PC-9 (cell line): ENCODE measurements at places on chromosomes 2 and 18. TPM values are rescaled to one million over a fixed set of nuclear protein-coding genes. Genes with fewer than 3 reads are reported as not detected.

DNA sequence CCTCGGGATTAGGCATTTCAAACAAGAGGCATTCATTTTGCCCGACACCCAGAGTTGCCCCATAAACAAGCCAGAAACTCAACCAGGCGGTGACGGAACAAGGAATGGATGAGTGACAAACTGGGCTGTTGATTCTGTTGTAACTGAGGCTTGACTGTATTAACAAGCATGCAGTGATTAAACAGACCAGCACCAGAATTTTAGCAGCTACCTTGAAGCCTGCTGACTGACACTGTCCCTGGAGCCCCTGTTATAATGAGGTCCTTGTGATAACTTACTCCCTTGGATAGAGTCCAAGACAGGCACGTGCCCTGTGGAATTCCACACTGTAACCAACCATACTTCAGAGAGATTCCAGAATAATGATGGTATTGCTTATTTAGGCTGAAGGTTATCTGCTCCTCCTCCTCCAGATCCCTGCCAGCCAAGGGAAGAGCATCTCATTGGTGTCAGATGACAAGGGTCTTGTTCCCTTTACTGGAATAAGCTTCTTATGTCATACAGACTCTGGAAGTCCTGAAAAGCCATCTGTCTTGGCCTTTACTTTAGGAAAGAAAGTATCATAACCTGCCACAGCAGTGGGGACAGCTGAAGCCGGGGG, 97.1 kb upstream of the RMDN2 start:
- H3K4me1 ChIP-seq, result peaks cover 24% of the 10 kb centered on the region
- H3K4me3 ChIP-seq, result no peak overlapping the region
- H3K27ac ChIP-seq, result no peak overlapping the region
- H3K36me3 ChIP-seq, result no peaks in the 10 kb centered on the region

GRCh38 chr2:60516383-60516811, 37.1 kb downstream of the BCL11A start:
- peaks cover 60% of the 10 kb centered on the region for H3K27me3 ChIP-seq
- no peaks in the 10 kb centered on the region for H3K4me1 ChIP-seq

DNA sequence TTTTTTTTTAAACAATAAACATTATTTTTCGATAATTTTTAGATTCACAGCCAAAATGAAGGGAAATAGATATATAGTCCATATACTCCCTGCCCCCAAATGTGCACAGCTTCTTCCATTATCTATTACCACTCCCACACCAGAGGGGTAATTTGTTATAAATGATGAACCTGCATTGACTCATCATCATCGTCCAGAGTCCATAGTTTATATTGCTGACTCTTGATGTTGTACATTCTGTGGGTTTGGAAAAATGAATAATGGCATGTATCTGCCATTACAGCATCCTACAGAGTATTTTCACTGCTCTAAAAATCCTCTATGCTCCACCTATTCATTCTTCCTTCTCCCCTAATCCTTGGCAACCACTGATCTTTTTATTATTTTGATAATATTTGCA, 121.5 kb downstream of the LTBP1 start:
- DNase-seq, result no peak
- H3K27ac ChIP-seq, result no peak overlapping the region
- no peaks in the 10 kb centered on the region for H3K36me3 ChIP-seq
- H3K4me1 ChIP-seq, result peaks cover 51% of the 10 kb centered on the region

INHA gene
- total RNA-seq, result 5.2 and 9.1 TPM in 2 replicates

DNA sequence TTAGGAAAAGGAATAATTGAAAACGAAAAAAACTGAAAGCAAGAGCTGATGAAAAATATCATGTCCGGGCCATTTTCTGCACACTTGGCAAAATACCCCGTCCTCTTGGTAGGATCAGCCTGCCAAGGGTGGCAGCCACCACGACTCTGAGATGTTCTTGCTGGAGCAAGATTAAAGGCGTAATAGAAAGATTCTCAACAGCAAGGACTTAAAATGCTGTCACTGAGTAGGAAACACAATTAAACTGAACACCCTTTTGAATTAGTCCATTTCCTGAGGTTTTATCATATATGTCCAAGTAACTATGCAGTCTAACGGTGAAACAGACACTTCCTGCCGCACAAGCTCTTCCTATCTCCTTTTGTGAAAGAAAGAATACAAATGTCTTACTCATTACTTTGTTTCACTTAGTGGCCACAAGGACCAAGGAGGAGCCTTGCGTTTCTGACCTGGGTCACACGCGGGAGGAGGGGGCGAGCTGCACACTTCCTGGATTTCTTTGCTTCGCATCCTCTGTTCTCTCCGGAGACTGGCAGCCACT, 222.7 kb downstream of the PIEZO2 start:
- no peak overlapping the region for H3K27ac ChIP-seq
- H3K27me3 ChIP-seq, result peaks cover 59% of the 10 kb centered on the region
- no peaks in the 10 kb centered on the region for H3K4me1 ChIP-seq
- no peak for DNase-seq
- no peak overlapping the region for H3K4me3 ChIP-seq

DNA sequence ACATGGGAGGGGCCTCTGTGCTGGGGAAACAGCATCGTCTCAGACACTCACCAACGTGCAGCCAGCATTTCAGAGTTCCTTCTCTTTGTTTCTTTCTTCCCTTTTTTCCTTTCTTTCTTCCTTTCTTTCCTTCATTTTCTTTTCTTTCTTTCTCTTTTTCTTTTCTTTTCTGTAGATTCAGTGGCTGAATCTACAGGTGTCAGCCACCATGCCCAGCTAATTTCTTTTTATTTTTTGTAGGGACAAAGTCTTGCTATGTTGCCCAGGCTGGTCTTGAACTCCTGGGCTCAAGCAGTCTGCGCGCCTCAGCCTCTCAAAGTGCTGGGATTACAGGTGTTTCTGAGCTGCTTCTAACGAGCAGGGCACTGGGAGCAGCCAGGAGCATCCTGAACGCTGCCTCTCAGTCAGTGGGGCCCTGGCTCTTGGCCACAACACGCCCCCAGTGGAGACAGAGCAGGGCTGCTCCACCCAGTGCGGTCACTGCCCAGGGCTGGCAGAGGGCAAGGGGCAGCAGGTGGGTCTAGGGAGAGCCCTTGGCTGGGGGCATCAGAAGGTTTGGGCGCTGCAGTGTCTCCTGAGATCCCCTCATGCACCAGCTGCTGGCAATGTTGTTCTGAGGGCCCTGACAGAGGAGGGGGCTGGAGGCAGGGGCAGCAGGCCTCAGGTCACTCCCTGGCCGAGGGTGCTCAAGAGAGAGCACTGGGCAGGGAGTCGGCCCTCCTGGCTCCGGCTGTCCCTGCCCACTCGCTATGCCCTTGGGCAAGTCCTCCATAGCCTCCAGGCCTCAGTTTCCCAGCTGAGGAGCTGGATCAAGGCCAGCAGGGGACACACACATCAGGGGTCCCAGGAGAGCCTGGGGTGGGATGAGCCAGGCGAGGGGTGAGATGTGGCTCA, 4.7 kb upstream of the KLHL30 start:
- peaks cover 22% of the 10 kb centered on the region for H3K4me1 ChIP-seq
- DNase-seq, result no peak
- no peaks in the 10 kb centered on the region for H3K36me3 ChIP-seq

GPR155 gene
- 0.18 and 0.79 TPM in 2 replicates for total RNA-seq

- no peaks in the 10 kb centered on the region for H3K27me3 ChIP-seq
- H3K4me3 ChIP-seq, result no peak overlapping the region
- peaks cover 13% of the 10 kb centered on the region for H3K36me3 ChIP-seq
- no peak overlapping the region for H3K27ac ChIP-seq
These were observed 43.6 kb downstream of the PPM1B start for GRCh38 chr2:44212302-44212701.

HK2 gene
- total RNA-seq, result 7.8 and 13.5 TPM in 2 replicates

GRCh38 chr2:136703214-136703613, 62.1 kb upstream of the THSD7B start:
- H3K4me1 ChIP-seq, result no peaks in the 10 kb centered on the region
- no peaks in the 10 kb centered on the region for H3K36me3 ChIP-seq
- H3K27ac ChIP-seq, result no peak overlapping the region

DNA sequence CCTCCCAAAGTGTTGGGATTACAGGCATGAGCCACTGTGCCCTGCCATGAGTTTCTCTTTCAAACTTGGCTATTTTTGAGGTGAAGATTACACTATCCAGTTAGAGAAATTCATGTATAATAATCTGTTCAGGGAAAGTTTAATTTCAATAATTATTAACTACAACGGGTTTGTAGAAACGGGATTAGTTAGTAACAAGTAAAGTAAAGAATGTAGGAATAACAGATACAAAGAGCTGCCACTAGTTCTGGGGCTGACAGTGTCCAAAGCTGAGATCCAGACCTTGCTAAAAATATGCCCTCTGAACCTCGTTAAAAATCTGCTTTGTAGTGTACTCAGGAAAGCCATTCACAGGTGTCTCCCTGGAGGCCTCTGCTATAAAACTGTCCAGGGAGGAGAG, 16.9 kb downstream of the SFTPB start:
- H3K27ac ChIP-seq, result no peak overlapping the region
- H3K4me1 ChIP-seq, result peaks cover 27% of the 10 kb centered on the region
- H3K4me3 ChIP-seq, result no peak overlapping the region
- no peaks in the 10 kb centered on the region for H3K27me3 ChIP-seq
- DNase-seq, result no peak

ANKRD53 gene
- total RNA-seq, result not detected in 2 replicates

COL4A3 gene
- total RNA-seq, result 2.2 and 3.5 TPM in 2 replicates

DNA sequence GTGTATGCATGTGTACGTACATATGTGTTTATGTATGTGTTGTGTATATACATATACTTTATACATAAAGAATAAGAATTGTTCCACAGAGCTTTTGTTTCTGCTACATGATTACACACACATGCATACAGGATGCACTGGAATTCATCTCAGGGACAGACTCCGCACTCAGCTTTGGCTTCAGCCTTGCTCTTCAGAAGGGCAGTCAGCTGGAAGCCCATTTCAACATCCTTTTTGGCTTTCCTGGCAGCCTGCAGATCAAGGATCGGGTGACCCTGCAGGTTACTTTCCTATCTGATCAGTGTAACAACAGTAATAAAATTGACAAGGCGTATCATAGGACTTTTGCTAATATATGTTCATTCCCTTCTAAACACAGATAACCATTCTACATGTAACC, 144.1 kb upstream of the COPS8 start:
- H3K27ac ChIP-seq, result no peak overlapping the region
- no peaks in the 10 kb centered on the region for H3K4me1 ChIP-seq
- H3K27me3 ChIP-seq, result peaks cover 46% of the 10 kb centered on the region
- H3K4me3 ChIP-seq, result no peak overlapping the region

DNA sequence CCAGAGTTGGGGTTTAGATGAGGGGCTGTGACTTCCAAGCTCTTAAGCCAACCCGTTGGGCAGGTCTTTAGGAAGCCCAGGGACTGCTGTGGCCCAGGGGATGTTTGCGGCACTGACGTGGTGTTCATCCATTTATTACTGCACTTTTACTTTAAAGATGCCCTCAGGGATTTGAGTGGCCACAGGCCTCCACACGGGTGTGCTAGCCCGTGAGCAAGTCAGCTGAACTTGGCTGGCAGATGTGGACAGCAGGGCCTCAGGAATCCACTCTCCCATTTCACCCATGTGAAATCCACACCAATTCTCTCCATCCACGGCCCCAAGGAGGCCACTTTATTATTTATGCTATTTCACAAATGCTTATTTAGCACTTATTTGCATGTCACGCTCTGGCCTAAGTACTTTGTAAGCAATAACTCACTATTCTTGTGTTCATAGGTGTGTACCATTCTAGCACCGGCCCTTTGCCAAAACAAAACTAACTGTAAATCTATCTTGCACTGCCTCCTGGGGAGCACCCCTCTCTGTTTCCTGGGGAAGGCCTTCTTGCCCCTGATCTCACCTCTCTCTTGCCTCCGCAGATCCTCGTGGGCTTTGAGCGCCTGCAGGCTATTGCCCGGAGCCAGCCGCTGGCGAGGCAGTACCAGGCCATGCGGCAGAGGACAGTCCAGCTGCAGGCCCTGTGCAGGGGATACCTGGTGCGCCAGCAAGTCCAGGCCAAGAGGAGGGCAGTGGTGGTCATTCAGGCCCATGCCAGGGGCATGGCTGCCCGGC, 39.1 kb upstream of the GPR17 start:
- H3K27ac ChIP-seq, result no peak overlapping the region
- no peaks in the 10 kb centered on the region for H3K36me3 ChIP-seq
- no peak overlapping the region for H3K4me3 ChIP-seq

DNA sequence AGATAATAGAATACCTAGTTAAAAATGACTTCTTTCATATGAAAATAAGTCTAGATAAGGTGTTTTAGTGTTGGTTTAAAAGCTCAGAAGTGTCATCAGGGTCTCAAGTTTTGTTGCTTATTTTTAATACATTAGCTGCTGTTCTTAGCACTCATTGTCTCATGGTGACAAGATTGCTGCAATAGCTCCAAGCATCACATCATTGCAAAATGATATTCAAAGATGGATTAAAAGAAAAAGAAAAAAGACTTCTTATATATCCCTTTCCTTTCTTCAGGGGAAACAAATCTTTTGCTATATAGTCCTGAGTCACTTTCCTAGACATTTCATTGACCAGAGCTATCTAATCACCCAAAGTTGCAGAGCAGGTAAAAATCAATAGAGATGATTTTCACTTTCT, 386.1 kb downstream of the ARHGAP15 start:
- no peak overlapping the region for H3K27ac ChIP-seq
- no peaks in the 10 kb centered on the region for H3K36me3 ChIP-seq
- no peak overlapping the region for H3K4me3 ChIP-seq
- no peak for DNase-seq

RPE gene
- 58.4 and 63.7 TPM in 2 replicates for total RNA-seq

DNA sequence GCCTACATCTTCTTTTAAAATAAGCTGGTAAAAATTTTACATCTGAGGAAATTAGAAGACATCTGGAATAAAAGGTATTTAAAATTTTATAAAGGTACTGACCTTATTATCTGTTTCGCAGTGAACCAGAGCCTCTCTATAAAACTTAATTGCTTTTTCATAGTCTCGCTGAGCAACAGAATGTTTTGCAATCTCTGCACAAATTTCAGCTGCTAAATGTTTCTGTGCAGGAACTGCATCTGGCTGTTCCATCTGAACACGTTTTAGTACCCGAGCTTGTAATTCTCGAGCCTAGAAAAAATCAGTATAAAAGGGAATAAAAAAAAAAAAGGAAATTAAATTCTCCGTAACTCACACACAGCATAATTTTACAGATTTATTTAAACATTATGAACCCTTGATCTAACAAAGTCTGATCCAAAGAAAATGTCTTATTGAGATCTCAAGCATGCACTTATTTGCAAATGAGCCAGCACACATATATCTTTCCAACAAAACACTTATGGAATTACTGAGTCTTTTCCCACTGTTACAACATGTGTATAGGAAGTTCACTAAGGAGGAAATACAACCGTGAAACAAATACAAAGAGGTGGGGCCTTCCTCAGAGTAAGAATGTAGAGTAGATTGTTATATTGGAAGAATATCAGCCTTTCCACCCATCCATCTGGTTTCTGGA, 51.8 kb downstream of the TTC21B start:
- H3K4me3 ChIP-seq, result no peak overlapping the region
- H3K4me1 ChIP-seq, result no peaks in the 10 kb centered on the region
- no peak for DNase-seq
- no peaks in the 10 kb centered on the region for H3K36me3 ChIP-seq
